ENCODE measurements at places on chromosomes 6 and 20.
A peak's percentile ranks its signal among the peaks of the same experiment; 100 is the strongest.

GRCh38 chr20:62387933-62388635, 1.2 kb downstream of the RPS21 start:
- DNase-seq: no peak

DNA sequence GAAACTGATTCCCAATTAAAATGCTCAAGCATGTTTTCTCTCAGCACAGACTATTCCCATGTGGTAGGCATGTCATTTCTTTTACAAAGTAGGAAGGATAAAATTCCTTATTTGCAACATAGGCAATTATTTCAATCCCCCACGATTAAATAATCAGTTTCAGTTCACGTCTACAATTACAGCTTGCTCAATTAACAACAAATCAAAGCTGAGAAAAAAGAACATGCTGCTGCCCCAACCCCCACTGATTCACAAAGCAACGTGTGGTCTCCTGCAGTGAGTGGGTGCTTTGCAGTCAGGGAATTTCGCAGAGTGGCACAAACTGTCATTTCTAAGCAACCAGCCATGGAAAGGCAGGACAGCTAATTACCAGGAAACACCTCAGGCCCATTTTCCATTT, 17.0 kb downstream of the RNASET2 start:
- peak; percentile 49 for DNase-seq

DNA sequence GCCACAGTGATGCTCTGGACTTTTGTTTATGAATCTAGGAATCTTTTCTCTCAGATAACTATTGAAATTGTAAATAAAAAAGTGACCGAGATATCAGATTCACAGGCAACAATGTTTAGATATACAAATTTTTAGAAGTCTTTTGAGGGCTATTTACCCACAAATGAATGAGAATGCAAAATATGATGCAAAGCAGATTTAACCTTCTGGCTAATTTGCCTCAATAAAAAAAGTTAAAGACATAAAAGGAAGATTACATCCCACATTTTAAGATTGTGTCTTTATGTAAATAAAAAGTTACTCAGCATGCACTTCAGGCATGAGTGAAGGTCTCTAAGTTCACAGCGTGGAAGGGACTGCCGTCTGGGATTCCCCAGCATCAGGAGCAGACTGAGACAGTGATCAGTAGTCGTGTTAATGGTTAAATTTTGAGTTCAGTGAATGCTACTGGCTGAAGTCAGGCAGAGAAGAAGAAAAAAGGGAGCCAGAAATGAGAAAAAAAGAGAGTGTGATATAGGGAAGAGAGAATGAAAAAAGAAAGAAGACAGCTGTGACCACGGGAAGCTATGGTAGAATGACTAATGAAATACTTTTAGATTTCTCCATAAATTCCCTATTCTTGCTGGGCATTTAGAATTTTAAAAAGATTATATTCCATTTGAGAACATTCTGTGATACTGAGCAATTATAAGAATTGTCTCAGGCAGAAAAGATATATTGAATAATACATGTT, 93.6 kb downstream of the MYB start:
- DNase-seq: no peak

DNA sequence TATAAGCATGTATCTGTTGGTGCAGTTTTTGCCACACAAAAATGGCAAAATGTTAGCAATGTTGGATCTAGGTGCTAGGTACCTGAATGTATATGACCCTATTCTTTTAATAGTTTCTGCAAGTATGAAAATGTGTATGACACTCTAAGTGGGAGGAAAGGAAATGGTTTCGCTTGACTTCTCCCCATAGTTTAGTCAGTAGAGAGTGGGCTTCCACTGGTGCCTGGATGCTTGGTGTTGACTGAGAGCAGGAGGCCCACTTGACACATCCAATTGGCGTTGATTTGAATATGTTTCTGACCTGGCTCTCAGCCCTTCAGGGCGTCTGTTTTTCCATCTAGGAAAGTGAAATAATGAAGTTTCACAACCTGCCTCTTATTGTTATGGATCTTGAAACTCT, 41.8 kb upstream of the GABRR1 start:
- no peak for DNase-seq

DNA sequence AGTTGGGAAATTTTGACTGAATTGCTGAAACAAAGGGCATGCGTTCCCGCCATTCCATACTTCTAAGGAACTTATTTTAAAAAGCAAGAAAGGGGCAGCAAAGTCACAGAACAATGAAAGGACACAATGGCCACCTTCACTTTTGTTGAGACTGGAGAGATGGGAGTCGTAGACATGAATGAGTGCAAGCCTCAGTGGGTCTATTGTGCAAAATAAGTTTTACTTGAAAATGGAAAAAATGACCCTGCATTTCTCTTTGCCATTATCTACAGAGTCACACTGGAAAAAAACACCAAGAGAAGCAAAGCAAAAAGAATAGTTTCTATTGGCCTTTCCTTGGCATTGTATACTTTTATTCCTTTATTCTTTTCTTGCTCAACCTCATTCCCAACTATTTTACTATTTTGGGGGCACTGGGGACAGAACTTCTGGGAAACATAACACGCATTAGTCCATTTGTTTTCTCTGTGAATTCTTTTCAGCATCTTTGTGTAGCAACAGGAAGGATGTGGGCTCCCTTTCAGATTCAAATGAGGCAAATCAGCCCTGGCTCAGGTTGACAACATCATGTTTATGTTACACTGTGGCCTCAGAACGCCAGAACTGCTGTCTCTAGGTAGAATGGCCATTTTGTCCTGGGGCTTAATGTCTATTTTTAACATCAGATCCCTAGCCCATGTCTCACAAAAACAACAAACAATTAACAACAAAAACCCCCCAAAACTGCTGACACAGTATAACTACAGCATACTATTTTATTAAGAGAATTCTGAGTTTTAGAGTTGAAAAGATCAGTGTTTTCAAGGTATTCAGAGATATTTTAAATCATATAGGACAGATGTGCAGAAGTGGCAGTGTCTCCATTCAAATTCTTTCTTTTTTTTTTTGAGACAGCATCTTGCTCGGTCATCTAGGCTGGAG, 122.2 kb downstream of the FYN start:
- no peak for DNase-seq

GRCh38 chr6:29827579-29828470, at the start of gene HLA-G:
TSS of gene HLA-G (plus strand) at chr6:29827825. CDS start at chr6:29827845, 20 bp downstream.
- DNase-seq: no peak

GRCh38 chr6:160156842-160157241, 35.2 kb downstream of the SLC22A1 start:
- no peak for DNase-seq

DNA sequence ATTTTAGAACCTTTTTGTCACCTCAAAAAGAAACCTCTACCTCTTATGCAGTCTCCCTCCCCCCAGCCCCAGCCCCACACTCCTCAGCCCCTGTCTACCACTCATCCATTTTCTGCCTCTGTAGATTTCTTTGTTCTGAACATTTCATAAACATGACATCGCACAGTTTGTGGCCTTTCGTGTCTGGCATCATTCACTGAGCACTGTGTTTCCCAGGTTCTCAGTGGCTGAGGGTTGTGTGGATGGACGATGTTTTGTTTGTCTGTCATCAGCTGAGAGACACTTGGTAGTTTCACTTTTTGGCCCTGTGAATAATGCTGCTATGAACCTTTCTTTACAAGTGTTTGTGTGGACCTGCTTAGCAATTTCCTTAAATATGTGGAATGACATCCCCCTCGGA, 64.5 kb downstream of the FAM120B start:
- DNase-seq: no peak

GRCh38 chr6:11486051-11486450, 51.5 kb upstream of the TMEM170B start:
- DNase-seq: no peak

DNA sequence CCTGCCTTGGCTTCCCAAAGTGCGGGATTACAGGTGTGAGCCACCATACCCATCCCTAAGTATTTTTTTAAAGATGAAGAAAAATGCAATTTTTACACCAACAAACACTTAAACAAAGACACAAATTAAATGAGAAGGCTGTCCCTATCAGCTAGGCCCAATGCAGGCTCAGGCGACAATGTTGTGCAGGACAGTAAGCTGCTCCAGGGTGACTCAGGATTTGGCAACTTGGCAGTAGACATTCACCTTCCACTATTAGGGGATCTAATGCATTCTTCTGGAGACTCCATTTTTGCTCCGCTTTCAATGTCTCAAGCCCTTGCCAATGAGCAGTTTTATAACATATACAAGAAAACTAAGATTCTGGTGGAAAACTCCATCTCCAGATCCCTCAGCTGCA, 19.7 kb downstream of the NDRG3 start:
- no peak for DNase-seq

DNA sequence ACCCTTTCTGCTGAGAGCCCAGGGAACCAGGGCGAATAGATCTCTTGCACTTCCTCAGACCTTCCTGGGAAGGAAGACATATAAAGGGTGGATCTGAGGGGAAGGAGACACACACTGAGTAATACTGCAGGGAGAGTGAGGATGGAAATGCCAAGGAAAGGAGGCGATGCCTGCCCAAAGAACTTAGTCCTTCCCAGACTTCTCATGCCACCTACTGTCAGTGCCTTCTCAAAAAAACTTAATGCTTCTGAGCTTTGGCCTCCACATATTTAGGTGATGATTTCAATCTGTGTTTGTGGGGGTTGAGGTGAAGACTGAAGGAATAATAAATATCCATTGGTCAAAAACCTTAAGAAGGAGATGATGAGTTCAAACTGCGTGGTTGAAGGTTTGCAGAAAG, 9.7 kb downstream of the BTN3A1 start:
- no peak for DNase-seq

GRCh38 chr6:26199057-26199772, 112.0 kb downstream of the HFE start:
- peak; percentile 91 for DNase-seq

- no peak for DNase-seq
Measured at GRCh38 chr20:17959257-17959627, 9.4 kb downstream of the SNX5 start.

- no peak for DNase-seq
Measured at GRCh38 chr6:3306848-3307247, 48.1 kb downstream of the PSMG4 start.

- DNase-seq: no peak
Measured at GRCh38 chr6:63415286-63415685, 95.5 kb upstream of the LGSN start.

DNA sequence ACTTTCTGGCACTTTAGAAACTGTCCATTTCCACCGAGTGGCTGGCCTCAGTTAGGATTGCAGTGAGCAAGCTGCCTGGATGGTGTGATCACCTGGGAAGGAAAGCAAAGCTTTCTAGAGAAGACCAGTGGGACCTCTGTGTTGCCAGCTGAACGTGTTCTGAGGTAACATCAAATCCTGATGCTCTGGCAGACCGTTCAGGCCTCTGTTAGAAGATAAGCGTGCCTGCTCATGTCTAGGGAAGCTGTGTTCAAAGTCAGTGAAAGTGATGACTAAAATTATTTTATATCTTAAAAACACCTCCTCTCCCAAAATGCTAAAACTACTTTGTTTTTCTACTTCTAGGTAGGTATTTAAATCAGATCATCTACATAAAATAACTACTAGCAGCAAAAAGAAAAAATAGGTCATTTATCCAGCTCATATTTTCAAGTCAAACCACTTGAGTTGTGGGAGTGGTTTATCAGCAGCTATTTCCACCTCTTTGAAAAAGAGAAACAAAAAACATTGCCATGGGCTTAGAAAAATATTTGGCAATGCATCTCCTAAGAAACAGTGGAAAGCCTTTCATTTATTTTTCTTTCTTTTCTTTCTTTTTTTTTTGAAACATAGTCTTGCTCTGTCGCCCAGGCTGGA, 54.8 kb downstream of the CEP43 start:
- DNase-seq: no peak

- no peak for DNase-seq
Measured at GRCh38 chr20:57953638-57954037, 243.8 kb upstream of the PMEPA1 start.

GRCh38 chr6:157455731-157456523, 74.9 kb downstream of the ZDHHC14 start:
- no peak for DNase-seq

GRCh38 chr6:42898891-42899361, 16.9 kb upstream of the PTCRA start:
- DNase-seq: peak; percentile 25

DNA sequence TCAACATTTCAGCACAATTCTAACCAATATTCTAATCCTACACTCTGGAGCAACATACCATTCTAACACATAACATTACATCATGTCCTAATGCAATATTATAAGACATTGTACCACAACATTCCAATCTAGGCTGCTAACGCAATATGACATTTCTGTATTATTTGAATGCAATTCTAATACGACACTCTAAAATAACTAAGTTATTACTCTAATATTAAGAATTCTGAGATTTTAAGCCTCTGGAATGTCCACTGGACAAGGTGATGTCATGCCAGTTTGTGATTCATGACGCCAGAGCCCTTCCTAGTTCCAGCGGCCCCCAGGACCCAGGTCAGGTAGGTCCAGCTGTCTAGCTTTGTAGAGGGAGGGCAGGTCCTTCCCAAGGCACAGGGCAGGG, 69.7 kb upstream of the SIRPA start:
- no peak for DNase-seq

- no peak for DNase-seq
Measured at GRCh38 chr20:57568088-57568896, 7.4 kb downstream of the PCK1 start.

GRCh38 chr20:32189691-32190615, 17.6 kb downstream of the PLAGL2 start:
- no peak for DNase-seq

- DNase-seq: no peak
Measured at GRCh38 chr20:35953387-35954199, 709 bp downstream of the SCAND1 start.

DNA sequence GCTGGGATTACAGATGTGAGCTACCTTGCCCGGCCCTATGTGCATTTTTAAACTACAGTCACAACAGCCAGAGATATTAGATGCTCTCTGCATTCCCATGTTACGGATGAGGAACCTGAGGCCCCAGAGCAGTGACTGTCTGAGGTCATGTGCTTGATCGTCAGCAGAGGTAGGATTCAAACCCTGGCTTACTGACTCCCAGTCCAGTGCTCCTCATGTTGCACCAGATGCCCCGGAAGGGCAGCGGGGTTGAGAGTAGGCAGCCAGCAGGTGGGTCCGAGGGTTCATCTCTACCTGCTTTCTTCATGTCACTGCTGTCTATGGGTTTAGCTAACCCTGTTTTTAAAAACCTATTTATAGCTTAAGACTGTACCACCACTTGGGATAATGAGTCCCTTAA, 9.3 kb upstream of the ZNF335 start:
- DNase-seq: no peak
